ENCODE measurements at places on chromosomes 1 and 21. TPM values are rescaled to one million over a fixed set of nuclear protein-coding genes. Genes with fewer than 3 reads are reported as not detected.

Gene TMPRSS15
- total RNA-seq = not detected

Gene VWA1
- total RNA-seq = 15.1 TPM

Gene SPRR2D
- not detected for total RNA-seq

Gene RAB13
- 139 TPM for total RNA-seq

Gene IKBKE
- 6.7 TPM for total RNA-seq

Gene HPCA
- total RNA-seq = 0.45 TPM

Gene GJC2
- 0.47 TPM for total RNA-seq
